ENCODE measurements at places on chromosomes 16 and 17.

- no peak for DNase-seq
Observed at GRCh38 chr17:15361151-15361550, 19.8 kb upstream of the TEKT3 start.

DNA sequence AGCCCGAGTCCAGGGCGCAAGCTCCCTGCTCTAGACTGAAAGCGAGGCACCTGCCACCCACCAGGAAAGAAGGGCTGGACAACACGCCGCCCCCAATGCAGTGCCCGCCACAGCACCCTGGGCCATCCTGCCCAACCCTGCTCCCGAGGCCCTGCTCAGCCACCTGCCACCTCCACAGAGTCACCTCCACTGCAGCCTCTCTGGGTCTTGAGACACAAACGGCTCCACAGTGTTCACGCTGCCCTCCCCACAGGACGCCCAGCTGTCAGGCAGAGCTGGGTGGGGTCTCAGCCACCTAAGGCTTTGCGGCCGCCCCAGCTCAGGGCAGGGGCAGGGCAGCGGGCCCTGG lies 9.3 kb downstream of the CLCN7 start:
- DNase-seq: no peak

GRCh38 chr17:78122216-78122930 lies 6.2 kb downstream of the TMC6 start:
- no peak for DNase-seq

DNA sequence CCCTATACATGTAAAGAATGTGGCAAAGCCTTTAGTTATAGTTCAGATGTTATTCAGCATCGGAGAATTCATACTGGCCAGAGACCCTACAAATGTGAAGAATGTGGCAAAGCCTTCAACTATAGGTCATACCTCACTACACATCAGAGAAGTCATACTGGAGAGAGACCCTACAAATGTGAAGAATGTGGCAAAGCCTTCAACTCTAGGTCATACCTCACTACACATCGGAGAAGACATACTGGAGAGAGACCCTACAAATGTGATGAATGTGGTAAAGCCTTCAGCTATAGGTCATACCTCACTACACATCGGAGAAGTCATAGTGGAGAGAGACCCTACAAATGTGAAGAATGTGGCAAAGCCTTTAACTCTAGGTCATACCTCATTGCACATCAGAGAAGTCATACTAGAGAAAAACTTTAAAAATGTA lies 42.5 kb downstream of the ZNF267 start:
- peak; percentile 55 for DNase-seq

GRCh38 chr17:72772331-72772821 lies 320.1 kb downstream of the SLC39A11 start:
- DNase-seq: no peak

DNA sequence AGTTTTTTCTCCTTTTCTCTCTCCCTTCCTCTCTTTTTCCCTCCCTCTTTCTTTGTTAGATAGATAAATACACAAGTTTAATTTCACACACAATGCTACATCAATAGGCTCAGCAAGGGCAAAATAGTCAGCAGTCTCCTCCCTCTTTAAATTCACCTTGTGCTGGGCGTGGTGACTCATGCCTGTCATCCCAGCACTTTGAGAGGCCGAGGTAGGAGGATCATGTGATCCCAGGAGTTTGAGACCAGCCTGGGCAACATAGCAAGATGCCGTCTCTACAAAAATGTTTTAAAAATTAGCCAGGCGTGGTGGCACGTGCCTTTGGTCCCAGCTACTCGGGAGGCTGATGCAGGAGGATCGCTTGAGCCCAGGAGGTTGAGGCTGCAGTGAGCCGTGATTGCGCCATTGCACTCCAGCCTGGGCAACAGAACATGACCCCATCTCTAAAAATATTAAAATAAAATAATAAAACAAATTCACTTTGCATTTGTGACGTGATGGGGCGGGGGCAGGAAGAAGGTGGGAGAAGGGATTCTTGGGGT lies 27.4 kb downstream of the IL21R start:
- no peak for DNase-seq

DNA sequence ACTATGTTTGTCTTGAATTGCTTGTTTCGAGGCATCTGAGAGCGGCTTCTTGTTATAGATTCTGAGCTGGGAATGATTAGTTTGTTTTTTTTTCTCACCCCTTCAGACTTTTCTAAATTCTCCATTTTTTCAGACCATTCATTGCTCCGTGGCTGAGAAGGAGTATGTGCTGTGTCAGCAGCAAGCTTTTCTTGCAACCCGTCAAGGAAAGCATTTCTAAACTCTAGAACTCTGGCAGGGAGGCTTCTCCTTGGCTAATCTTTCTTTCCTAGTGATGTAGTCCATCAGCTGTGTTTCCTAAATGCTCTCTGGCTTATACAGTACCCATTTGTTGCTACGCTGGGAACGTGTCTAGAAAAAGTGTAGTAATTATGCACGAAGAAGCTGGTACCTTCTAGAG lies 133.5 kb downstream of the FTO start:
- DNase-seq: no peak

- no peak for DNase-seq
Observed at GRCh38 chr17:73838815-73839214, 194.6 kb upstream of the SDK2 start.

- no peak for DNase-seq
Observed at GRCh38 chr16:1458977-1459341, 14.6 kb upstream of the CCDC154 start.

GRCh38 chr16:3716831-3717234 lies 491 bp downstream of the TRAP1 start:
- DNase-seq: peak; percentile 81

DNA sequence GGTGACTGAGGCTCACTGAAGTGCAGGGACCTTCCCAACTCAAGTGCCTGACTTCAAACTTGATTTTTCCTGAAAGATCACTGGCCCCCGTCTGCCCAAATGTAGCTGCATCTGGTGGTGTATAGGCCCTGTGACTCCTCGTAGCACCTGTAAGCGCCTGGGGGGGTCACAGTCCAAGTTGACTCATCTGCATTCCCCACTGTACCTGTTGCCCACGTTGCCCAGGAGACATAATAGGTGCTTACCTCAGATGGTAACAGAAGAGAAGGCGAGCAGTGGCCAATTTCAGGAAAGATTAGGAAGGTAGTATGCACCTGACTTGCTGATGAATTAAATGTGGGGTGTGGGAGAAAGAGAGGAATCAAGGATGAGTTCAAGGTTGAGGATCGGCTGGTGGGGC lies 44.1 kb upstream of the EMP2 start:
- no peak for DNase-seq

- DNase-seq: no peak
Observed at GRCh38 chr17:10802496-10803284, 1.2 kb downstream of the TMEM238L start.

- peak; percentile 76 for DNase-seq
Observed at GRCh38 chr16:11585460-11586377, 1.0 kb downstream of the LITAF start.

DNA sequence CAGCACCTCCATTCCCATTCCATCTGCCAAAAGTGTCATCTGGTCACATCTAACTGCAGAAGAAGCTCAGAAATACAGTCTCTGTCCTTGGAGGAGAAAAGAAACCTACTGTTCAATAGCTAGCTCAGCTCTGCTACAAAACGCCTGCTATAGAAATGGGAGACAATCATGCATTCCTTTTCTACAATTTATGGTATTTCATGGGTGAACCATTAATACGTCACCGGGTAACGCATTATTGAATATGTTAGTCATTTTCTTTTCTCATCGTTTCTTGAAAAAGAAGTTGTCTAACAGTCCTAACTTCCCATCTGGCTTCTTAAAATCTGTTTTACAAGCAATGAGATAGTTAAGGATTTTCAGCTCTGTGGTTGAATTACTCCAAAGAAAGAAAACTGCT lies 496.7 kb upstream of the RBFOX1 start:
- no peak for DNase-seq

DNA sequence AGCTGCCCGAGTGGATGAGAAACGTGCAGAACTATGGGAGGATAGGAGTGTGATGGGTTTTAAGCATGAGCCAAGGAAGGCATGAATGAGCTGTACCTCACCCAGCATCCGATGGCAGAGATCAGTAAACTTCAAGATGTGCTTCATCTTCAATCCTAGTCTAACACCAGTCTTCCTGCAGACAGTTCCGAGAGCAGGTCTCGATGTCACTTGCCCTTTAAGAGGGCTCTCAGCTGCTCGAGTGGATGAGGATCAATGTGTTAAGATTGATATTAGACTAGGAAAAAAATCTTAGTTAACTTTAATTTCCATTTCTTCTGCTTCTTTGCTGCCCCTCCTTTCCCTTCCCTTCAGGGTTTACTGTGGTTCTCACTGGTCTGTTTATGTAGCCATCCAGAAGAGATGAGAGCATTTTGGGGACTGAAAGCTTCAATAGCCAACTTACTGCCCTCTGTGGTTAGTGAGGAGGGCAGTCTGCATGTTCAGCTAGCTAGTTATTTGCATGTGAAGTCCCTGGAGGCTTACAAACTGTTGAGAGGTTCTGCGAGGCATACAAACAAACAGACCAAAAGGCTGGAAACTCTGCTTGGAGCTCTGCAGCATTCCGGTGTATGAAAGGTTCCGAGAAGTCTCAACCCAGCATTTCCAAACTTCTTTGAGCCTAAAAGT lies 15.3 kb downstream of the KLHL36 start:
- no peak for DNase-seq

GRCh38 chr16:30958175-30959079 lies 873 bp downstream of the SETD1A start:
- DNase-seq: peak; percentile 65

- no peak for DNase-seq
Observed at GRCh38 chr16:75079346-75079926, 37.1 kb downstream of the LDHD start.

GRCh38 chr17:7079581-7080455 lies at the start of gene CLEC10A:
Gene CLEC10A (minus strand): TSS chr17:7080251. CDS start chr17:7078812, 1,439 bp downstream.
- DNase-seq: no peak

- DNase-seq: no peak
Observed at GRCh38 chr16:22320572-22321339, 23.5 kb downstream of the POLR3E start.

- DNase-seq: peak; percentile 66
Observed at GRCh38 chr16:56861092-56861610, 3.9 kb upstream of the SLC12A3 start.

GRCh38 chr17:18362698-18363100 lies 651 bp downstream of the SHMT1 start:
- peak; percentile 71 for DNase-seq

- DNase-seq: no peak
Observed at GRCh38 chr17:2962729-2963128, 100.7 kb downstream of the OR1D5 start.

GRCh38 chr16:24075931-24076716 lies 180.0 kb upstream of the CACNG3 start:
- DNase-seq: no peak

- DNase-seq: no peak
Observed at GRCh38 chr17:27276653-27277156, 17.2 kb upstream of the WSB1 start.

DNA sequence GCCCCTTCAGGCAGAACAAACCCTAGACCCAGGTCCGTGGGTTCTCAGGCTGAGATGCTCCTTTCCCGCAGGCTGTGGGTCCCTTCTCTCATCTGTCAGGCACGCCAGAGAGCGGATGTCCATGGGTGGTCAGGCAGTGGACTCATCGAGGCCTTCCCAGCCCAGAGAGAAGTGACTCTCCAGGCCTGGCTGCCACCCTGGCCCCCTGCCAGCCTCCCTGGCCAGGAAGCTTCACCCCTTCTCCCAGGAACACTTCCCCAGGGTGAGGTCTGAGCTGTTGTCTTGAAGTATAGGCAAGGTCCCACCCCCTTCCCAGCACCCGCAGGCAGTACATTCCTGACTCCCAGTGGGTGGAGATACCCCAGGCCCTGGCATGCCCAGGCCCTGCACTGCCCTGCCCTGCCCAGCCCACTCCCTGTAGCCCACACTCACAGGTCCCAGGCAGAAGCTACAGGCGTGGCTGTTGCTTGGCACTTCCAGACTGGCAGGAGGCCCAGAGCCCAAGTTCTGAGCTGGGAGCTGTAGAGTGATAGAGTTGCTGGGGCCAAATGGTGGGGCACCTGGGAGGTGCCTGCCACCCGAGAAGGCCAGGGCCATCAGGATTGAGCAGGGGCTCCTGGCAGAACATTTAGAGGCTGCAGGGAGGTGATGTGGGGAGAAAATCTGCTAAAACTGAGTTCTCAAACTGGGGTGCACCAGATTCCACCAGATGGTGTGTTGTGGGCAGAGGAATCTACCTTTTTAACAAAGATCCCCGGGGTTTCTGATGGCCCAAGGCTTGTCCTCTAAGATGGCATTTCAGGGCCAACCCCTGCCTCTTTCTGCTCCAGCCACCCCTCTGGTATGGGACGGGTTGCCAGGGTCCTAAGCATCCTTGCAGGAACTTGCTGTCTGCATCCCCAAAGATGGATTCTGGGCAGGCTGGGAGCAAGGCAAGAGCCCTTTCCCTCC lies 6.7 kb downstream of the ITGA3 start:
- no peak for DNase-seq

GRCh38 chr16:8173111-8173644 lies 417.1 kb downstream of the TMEM114 start:
- peak; percentile 69 for DNase-seq

DNA sequence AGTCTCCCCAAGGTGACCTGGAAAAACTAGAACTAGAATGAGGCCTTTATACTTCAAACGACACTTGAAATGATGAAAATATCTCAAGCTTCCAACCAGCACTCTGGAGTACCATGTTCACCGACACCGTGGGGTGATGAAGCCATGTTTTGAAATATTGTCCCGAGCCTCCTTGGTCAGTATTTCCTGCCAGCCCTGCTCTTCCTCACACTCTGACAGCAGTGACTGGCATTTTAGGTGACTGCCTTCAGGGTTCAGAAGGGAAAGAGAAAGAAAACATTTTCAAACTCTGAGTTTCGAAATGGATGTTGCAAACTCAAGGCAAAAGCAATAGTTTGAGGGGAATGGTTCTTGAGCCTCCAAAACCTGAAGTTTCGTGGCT lies 39.3 kb upstream of the IRX6 start:
- DNase-seq: no peak

DNA sequence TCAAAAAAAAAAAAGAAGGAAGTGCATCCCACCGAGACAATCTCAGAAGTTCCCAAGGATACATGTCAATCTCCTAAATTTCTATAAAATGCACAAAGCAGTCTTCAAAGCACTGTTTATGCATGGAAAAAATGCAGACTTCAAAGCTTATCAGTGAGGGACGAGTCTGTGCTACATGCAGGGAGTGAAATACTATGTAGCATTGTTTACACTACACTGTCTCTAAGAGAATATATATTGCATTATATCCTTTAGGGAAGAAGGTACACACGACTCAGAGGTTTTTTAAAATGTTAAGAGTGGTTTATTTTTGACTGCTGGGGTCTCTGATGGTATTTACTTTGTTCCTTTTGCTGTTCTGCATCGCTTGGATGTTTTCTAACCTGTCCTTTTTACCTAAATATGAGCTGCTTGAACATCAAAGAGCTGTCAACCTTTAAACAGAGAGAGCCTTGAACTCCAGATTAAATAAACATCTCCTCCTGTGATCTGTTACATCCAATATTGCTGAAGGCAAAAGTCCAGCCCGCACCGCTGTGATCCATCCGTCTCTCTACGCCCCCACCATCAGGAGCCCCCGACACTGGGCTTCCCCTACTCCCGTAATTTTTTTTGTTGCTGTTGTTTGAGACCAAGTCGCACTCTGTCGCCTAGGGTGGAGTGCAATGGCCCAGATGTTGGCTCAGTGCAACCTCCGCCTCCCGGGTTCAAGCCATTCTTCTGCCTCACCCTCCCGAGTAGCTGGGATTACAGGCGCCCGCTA lies 1.4 kb downstream of the FBXO31 start:
- no peak for DNase-seq
